ENCODE measurements at places on chromosomes 16 and 17. TPM values are rescaled to one million over a fixed set of nuclear protein-coding genes. Genes with fewer than 3 reads are reported as not detected.

DNA sequence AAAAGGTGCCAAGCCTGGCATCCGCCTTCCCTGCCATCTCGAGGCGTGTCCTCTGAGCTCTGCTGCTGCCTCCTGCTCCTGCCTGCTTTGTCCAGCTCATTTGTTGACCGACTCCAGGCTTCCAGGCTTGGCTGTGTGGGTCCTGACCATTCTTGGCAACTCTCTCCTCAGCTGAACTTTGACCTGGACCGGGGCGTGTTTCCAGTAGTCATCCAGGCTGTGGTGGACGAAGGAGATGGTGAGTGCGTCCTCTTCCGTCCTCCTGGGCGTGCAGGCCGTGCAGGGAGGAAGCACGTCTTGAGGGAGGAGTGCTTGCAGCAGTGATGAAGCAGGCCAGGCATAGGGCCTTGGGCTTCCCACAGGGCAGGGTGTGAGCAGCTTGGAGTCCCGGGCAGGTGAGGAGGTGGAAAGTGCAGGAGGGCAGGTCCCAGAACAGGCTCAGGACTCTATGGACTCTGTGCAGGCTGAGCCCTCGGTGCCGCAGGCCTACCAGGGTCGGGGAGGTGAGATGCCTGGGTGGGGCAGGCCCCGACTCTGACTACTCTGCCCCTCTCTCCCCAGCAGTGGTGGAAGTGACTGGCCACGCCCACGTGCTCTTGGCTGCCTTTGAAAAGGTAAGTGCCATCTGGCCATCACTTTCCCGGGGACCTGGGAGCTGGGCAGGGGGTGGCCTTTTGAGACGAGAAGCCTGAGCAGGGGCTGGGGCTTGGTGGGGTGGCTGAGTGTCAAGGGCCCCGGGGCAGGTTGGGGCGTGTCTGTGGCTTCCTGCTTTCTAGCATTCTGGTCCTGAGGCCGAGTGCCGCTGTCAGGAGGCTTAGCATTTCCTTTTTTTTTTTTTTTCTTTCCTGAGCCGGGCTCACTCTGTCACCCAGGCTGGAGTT lies 28.6 kb upstream of the NUDT16L1 start:
- DNase-seq, result no peak

GRCh38 chr17:15238676-15239422 lies 26.3 kb downstream of the PMP22 start:
- no peak for DNase-seq

The SLC38A8 gene
- total RNA-seq, result not detected

The RDM1 gene
- total RNA-seq, result not detected
